Muscle of leg (tissue), 16 donors: ENCODE measurements at places on chromosomes 12 and 14.

DNA sequence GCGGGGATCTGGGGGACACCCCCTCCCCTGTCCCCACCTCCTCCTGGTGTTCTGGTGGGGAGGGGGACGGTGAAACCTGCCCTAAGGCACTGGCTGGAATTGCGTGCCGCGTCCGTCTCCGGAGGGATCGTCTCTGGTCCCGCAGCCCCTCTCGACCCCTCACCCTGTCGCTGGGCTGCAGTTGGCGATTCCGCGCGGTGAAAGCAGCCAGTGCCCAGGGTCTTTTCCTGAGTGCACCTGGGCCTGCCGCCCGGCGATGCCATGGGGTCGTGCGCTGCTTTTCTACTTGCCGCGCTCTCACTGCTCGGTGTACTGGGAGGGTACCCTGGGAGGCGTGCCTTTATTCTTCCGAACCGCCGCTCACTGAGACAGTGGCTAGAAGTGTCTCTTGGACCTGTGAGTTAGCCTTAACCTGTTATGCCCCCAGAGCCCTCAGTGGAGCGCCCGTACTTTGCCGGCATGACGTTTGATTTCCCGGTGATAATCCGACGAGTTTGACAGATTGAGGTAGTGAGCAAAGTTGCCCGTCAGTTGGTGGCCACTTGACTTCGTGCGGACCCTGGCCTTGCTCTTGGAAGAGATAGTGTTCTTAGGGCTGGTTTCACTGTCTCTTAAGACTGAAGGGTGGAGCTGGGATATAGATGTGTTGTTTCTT, 788 bp downstream of the SFSWAP start:
- DNase-seq, result no peak
- H3K36me3 ChIP-seq, result peaks cover 19% of the 10 kb centered on the region
- H3K4me3 ChIP-seq, result peak overlapping the region; percentile 92
- no peaks in the 10 kb centered on the region for H3K27me3 ChIP-seq

GRCh38 chr12:44875417-44875953, 630 bp downstream of the NELL2 start:
- DNase-seq, result no peak
- peaks cover 23% of the 10 kb centered on the region for H3K27me3 ChIP-seq
- H3K4me3 ChIP-seq, result peak overlapping the region; percentile 40
- H3K27ac ChIP-seq, result no peak overlapping the region
- no peaks in the 10 kb centered on the region for H3K36me3 ChIP-seq

GRCh38 chr14:87034680-87035079, 958.3 kb downstream of the GALC start:
- no peaks in the 10 kb centered on the region for H3K4me1 ChIP-seq
- no peak overlapping the region for H3K27ac ChIP-seq
- H3K27me3 ChIP-seq, result no peaks in the 10 kb centered on the region
- DNase-seq, result no peak
- no peak overlapping the region for H3K4me3 ChIP-seq

DNA sequence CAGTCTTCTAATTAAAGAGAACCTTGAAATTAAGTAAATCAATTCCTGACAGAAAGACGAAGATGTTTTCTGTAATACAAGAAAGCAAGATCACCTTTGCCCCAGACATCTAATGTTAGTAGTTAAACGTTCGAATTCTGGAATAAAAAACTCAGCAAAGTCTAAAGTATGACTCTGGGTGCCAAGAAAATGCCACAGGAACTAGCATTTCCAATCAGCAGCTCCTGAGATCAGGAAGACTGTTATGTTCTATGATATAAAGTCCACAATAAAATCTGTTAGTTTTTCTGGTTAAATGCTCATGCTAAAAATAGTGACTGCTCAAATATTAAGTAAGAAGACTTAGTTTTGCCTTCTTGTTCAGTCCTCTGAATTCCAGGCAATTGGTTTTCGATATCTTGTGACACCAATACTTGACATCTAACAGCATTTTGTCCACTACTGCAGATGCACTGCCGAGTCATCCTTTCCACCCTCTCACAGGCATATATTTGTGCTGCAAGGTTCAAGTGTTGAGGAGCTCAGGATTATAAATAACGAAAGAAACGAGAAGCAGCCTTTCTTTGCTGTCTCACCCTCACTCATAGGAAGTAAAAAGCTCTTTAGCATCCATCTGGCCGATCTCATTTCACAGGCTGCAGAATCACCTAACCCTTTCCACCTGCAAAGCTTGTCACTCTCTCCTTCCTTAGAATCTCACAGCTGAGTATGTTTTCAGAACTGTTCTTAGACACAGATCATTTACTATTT, 32.0 kb downstream of the SSH1 start:
- H3K36me3 ChIP-seq, result peaks cover 29% of the 10 kb centered on the region
- H3K27me3 ChIP-seq, result no peaks in the 10 kb centered on the region
- H3K4me1 ChIP-seq, result peaks cover 64% of the 10 kb centered on the region
- peak; percentile 71 for DNase-seq
- no peak overlapping the region for H3K4me3 ChIP-seq

DNA sequence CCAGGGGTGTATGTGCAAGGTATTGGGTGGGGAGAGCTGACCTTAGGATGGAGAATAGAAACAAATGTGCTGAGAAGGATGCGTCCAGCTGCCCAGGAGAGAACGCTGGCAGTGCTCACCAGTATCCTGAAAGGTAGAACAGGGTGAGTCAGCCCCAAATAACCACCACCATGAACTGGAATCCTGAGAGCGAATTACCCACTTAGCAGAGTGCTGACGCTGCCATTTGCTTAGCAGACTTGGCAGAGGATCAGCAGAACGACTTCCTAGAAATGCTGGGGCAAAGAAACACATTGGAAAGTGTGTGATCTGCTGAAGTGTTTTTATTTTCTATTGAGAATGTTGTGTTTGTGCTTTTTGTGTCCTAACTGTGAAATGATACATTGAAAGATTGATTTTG, 213.6 kb downstream of the ADGRD1 start:
- no peak overlapping the region for H3K27ac ChIP-seq
- H3K4me1 ChIP-seq, result no peaks in the 10 kb centered on the region
- DNase-seq, result peak; percentile 48
- peaks cover 10% of the 10 kb centered on the region for H3K27me3 ChIP-seq
- no peaks in the 10 kb centered on the region for H3K36me3 ChIP-seq

DNA sequence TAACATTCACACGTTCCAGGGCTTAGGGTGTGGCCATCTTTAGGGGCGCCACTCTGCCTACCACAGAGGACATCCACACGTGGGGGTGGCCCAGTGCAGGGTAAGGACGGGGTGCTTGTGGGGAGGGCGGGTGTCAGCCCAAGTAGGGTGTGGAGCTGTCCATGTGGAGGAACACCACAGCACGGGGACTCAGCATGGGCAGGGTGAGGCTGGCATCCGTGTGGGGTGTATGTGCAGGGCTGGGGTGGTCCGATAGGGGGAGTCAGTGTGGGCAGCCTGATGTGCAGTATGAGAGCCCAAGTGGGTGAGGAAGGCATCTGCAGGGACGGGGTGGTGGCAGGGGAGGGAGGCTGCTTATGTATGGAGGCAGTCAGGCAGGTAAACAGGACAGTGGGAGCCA, 17.7 kb downstream of the PSMC1 start:
- no peak overlapping the region for H3K4me3 ChIP-seq
- no peak for DNase-seq
- H3K4me1 ChIP-seq, result no peaks in the 10 kb centered on the region
- H3K27ac ChIP-seq, result peak overlapping the region; percentile 13
- peaks cover 76% of the 10 kb centered on the region for H3K36me3 ChIP-seq
- no peaks in the 10 kb centered on the region for H3K27me3 ChIP-seq

DNA sequence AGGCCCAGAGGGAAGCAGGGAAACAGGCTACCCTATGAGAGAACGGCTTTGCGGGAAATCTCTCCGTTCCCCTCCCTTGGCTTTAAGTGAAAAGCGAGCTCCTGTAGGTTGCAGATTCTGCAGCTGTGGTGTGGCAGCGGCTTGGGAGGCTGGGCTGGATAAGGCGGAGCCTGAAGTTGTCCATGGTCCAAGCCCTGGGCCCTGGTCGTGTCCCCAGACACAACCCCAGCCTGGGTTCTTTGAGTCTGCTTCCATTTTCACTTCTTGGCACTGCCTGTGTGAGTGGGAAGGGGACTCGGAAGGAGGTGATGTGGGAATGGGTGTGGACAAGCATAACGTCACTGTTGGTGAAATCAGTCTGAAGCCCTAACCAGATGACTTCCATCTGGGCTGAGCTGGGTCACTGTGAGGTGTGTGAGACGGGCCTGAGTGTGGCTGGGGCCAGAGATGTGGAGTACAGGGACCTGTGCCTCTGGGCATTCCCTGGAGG, 43.0 kb upstream of the CTDSP2 start:
- DNase-seq, result peak; percentile 98
- no peaks in the 10 kb centered on the region for H3K27me3 ChIP-seq
- peaks cover 2% of the 10 kb centered on the region for H3K36me3 ChIP-seq
- H3K27ac ChIP-seq, result peak overlapping the region; percentile 97
- peaks cover 73% of the 10 kb centered on the region for H3K4me1 ChIP-seq

GRCh38 chr12:3127832-3128231, 50.7 kb downstream of the TSPAN9 start:
- H3K4me3 ChIP-seq, result no peak overlapping the region
- no peak for DNase-seq
- peaks cover 6% of the 10 kb centered on the region for H3K27me3 ChIP-seq
- H3K36me3 ChIP-seq, result no peaks in the 10 kb centered on the region

- peaks cover 3% of the 10 kb centered on the region for H3K4me1 ChIP-seq
- peak; percentile 81 for DNase-seq
- no peaks in the 10 kb centered on the region for H3K36me3 ChIP-seq
Measured at GRCh38 chr12:89883630-89884389, 175.2 kb upstream of the ATP2B1 start.

- H3K4me3 ChIP-seq, result no peak overlapping the region
- no peak overlapping the region for H3K27ac ChIP-seq
- peaks cover 57% of the 10 kb centered on the region for H3K36me3 ChIP-seq
- DNase-seq, result no peak
Measured at GRCh38 chr12:131721548-131721947, 10.7 kb downstream of the SFSWAP start.

DNA sequence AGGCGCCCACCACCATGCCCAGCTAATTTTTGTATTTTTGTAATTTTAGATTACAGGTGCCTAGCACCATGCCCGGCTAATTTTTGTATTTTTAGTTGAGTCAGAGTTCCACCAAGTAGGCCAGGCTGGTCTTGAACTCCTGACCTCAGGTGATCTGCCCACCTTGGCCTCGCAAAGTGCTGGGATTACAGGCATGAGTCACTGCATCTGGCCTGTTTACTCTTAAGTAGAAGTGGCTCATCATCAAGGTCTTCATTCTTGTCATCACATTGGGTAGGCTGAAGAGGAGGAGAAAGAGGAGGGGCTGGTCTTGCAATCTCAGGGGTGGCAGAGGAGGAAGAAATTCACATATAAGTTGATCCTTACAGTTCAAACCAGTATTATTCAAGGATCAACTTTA, 152.4 kb upstream of the ATP2B1 start:
- H3K27me3 ChIP-seq, result no peaks in the 10 kb centered on the region
- H3K27ac ChIP-seq, result no peak overlapping the region
- DNase-seq, result no peak
- H3K36me3 ChIP-seq, result no peaks in the 10 kb centered on the region
- no peak overlapping the region for H3K4me3 ChIP-seq

DNA sequence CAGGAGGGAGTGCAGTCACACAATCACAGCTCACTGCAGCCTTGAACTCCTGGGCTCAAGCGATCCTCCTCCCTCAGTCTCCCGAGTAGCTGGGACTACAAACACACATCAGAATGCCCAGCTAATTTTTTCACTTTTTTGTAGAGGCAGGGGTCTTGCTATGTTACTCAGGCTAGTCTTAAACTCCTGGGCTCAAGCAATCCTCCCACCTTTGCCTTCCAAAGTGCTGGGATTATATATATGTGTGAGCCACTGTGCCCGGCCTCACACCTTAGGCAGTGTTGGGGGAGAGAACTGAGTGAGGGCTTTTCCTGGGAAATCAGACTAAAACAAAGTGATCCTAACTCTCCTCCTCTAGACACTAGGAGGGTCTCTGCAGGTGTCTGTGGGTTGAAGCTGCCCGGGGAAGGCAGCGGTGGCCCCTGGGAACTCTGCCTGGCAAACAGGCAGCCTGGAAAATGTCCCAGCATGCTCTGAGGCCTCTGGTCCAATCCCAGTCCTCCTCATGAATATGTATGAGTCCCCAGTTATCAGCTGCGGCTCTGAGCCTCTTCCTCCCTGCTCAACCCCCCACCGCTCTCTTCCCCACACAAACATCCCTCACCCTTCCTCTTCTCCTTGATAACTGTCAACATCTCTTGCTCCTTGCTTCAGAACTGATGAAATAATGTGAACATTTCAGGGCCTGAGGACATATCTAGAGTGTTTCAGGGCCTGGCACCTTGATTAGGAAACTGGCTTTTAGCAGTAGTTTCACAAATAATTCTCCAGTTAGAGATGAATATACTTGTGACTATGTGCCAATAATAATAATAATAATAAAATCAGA, 7.9 kb upstream of the NAA25 start:
- peak overlapping the region; percentile 53 for H3K27ac ChIP-seq
- peaks cover 11% of the 10 kb centered on the region for H3K4me1 ChIP-seq
- DNase-seq, result peak; percentile 59

DNA sequence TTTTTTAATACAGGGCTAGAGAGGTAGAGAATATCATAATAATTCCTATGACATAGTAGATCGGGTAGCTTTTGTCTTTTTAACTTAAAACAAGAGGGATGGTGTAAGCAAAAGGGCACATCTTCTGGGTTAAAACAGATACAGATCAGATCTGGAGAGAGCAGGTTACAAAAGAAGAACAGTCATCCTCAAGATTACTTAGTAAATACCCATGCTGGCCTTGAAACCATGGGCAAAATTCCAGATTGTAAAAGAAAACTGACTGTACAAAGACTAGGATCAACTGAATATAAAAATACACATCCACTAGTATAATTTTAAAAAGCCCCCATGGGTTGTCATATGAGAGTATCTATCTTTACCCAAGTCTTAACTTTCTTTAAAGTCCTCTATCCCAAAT, 76.7 kb downstream of the MED13L start:
- no peak for DNase-seq
- H3K27ac ChIP-seq, result no peak overlapping the region
- peaks cover 3% of the 10 kb centered on the region for H3K4me1 ChIP-seq
- H3K27me3 ChIP-seq, result no peaks in the 10 kb centered on the region
- no peaks in the 10 kb centered on the region for H3K36me3 ChIP-seq

GRCh38 chr14:95452176-95452892, 64.1 kb downstream of the SYNE3 start:
- H3K27me3 ChIP-seq, result no peaks in the 10 kb centered on the region
- no peak overlapping the region for H3K4me3 ChIP-seq
- no peak overlapping the region for H3K27ac ChIP-seq
- H3K4me1 ChIP-seq, result peaks cover 4% of the 10 kb centered on the region
- peaks cover 78% of the 10 kb centered on the region for H3K36me3 ChIP-seq

GRCh38 chr12:25051656-25052195, 102.8 kb upstream of the BCAT1 start:
- H3K4me3 ChIP-seq, result no peak overlapping the region
- H3K27ac ChIP-seq, result peak overlapping the region; percentile 21
- H3K36me3 ChIP-seq, result no peaks in the 10 kb centered on the region
- H3K4me1 ChIP-seq, result no peaks in the 10 kb centered on the region

DNA sequence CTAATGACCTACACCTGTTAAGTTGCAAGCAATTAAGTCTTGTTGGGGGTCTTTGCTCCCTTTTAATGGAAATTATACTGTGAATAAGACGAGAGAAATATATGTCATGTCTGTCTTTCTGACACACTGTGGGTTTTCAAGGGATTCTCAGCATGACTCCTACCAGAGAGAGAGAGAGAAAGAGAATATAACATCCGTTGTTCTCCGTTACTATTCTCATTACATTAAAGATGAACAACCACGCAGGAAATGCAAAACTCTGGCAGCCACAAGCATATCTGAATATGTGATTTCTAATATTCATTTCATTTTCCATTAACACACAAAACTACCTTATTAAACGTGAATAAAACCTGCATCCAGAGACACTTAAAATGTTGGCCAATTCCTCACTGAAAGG, 67.3 kb upstream of the EGLN3 start:
- no peaks in the 10 kb centered on the region for H3K4me1 ChIP-seq
- H3K27ac ChIP-seq, result peak overlapping the region; percentile 80
- H3K27me3 ChIP-seq, result no peaks in the 10 kb centered on the region
- H3K4me3 ChIP-seq, result peak overlapping the region; percentile 35

GRCh38 chr14:99267381-99267780, 4.6 kb downstream of the BCL11B start:
- no peak for DNase-seq
- H3K4me1 ChIP-seq, result peaks cover 16% of the 10 kb centered on the region
- H3K4me3 ChIP-seq, result no peak overlapping the region
- H3K27ac ChIP-seq, result no peak overlapping the region
